ENCODE measurements at places on chromosomes 13 and 19.
A peak's percentile ranks its signal among the peaks of the same experiment; 100 is the strongest.

DNA sequence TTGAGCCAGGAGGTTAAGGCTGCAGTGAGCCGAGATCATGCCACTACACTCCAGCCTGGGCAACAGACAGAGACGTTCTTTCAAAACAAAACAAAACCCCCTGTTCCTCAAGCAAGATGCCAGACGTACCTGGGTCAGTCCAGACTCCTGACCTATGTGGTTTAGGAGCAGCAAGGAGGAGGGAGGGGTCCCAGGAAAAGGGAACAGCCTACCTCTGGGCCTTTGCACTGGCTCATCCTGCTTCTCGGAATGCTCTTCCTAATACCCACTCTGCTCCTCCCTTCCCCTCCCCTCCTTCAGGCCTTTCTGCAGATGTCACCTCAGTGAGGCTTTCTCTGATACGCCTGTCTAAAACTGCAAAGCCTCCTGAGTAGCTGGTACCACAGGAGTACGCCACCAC, 9.5 kb downstream of the RINL start:
- DNase-seq: peak; percentile 53

- DNase-seq: no peak
Measured at GRCh38 chr13:21006141-21007005, 55.0 kb downstream of the LATS2 start.

DNA sequence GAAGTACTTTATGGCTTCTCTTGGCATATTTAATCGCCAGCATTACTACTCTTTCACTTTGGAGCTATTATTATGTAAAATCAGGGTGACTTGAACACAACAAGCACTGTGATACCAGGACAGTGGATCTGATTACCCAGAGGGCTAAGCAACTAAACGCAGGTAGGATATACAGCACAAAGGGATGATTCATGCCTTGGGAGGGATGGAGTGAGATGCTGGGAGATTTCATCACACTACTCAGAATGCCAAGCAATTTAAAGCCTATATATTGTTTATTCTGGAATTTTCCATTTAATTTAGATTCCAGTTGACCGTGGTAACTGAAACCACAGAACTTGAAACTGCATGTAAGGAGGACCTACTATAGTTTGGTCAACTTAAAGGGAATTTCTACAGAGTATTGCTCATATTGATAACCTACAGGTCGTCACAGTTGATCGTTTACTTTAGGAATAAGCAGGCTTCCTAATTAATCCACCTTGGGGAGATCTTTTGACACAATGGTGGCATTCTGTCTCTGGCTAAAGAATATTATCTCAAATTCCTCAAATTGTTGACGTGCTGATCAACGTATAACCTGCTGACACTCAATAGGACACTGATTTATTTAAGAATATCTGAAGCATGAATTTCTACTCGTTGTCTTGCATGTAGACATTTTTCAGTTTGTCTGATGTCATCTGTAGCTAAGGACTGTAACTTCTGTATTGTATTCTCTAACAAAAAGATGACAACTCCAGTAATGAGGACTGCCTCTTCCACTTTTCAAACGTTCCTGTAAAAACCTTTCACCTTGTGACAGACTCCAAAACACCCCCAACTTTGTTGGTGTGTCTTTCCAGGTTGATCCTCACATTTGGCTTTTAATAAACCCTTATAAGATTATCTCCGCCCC, 254.2 kb downstream of the GPC5 start:
- no peak for DNase-seq

DNA sequence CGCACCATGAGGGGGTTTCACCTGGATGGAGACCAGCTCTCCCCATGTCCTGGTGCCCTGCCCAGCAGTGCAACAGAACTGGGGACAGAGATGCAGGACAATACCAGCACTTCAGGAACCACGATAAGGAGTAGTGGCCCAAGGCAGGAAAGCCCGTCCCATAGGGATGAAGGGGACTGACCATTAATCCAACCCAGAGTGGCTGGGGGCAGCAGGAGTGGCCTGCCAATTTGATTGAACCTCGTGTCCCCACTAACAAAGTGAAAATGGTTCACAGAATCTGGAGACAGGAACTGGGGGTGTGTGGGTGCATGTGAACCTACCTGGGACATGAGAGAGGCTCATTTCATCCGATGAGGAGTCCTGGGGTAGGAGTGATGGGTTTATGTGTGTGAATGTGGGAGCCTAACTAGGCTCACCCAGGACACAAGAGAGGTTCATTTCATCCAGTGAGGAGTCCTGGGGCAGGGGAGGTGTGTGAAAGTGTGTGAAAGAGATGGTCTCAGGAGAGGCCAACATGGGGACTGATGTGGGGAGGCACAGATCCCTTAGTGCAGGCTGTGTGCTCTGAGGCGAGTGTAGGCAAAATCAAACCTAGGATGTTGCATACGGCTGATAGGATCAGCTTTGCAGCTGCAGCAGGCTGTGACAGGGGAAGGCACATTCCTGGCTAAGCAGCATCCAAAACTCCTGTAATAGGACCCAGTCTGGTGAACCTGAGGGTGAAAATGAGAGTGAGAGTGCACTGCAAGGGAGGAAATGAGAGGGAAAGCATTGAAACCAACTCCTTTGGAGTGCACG, 98.2 kb downstream of the ZNF429 start:
- no peak for DNase-seq

GRCh38 chr13:99600318-99600717, 99.0 kb downstream of the TM9SF2 start:
- DNase-seq: peak; percentile 35

GRCh38 chr19:519449-519865, 12.1 kb upstream of the CDC34 start:
- DNase-seq: no peak

- DNase-seq: no peak
Measured at GRCh38 chr13:75749407-75749806, 113.3 kb downstream of the LMO7 start.

- no peak for DNase-seq
Measured at GRCh38 chr13:80881942-80882445, 541.1 kb upstream of the SPRY2 start.

- DNase-seq: no peak
Measured at GRCh38 chr13:46179491-46179908, 2.5 kb downstream of the LCP1 start.

- no peak for DNase-seq
Measured at GRCh38 chr13:76982061-76982460, 9.8 kb upstream of the CLN5 start.

DNA sequence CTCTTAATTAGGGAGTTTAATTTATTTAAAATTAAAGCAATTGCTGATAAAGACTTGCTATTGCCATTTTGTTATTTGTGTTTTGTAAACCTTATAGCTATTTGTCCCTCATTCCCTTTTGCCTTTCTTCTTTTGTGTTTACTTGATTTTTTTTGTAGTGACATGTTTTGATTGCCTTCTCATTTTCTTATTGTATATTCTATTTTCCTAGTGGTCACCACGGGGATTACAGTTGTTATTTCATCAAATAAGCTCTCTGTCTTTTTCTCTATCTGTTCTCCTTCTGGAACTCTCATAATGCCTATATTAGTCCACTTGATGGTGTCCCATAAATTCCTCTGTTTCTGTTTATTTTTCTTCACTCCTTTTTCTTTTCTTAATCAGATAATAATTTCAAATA, 64.4 kb upstream of the FRY start:
- no peak for DNase-seq

GRCh38 chr13:31629085-31629780, 110.1 kb upstream of the RXFP2 start:
- DNase-seq: no peak

DNA sequence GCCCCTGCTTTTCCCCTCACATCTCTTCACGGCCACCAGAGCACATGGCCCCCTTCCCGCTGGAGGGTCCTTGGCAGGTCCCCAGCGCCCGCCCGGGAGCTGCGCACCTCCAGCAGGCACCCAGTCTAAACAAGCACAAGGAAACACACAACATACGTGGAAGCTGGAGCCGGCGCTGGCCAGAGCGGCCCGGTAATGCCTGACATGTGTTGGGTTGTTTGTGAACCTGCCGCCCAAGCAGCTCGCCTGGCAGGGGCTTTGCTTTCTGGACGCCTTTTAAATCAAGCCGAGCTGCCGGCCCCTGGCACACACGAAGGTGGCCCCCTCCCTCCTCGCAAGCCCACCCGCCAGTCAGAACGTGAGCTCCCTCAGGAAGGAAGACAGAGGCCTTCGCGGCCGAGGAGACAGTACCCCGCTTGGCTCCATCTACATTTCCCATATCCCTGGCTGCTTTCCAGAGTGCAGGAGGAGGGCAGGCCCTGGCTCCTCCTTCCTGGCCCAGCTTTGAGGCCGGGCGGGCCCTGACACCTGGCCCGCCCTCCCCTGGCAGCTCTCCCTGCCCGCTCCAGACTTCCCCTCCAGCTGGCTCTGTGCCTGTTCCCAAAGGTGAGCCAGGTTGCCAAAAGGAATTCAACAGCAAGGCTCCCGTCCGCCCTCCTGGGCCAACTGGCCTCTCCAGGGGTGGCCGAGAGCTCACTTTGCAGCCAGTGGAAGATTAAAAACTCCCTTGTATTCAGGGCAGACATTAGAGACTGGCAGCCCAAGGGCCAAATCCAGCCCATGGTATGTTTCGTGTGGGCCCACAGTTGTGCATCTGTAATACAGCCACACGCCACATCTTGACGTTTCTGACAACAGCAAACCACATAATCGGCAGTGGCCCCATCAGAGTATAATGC, 28.7 kb downstream of the COMP start:
- DNase-seq: no peak

DNA sequence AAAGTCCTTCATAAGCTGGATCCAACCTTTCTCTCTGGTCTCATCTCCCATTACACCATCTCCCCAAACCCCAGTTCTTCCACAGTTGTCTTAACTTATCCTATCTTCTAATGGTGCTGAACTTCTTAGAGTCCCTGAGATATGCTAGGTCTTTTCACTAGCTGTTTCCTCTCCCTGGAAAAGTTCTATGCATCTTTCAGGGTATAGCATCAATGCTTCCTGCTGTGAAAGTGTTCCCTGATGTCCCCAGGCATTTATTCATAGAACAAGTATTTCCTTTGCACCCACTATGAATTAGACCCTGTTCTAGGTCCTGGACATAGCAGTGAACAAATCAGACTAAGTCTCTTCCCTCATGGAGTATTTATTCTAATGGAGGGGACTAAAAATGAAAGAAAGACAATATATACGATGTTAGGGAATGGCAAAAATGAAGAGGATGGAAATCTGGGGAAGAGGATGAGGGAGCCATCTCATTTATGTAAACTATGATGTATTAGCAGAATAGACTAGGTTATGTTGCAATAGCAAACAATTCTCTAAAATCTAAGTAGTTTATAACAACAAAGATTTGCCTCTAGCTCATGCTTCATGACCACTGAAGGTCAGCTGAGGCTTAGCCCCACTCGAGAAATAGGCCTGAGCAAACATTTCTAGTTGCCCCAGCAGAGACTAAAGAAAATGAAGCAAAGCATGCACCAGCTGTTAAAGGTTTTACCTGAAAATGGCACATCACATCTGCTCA, 120.0 kb downstream of the CYSLTR2 start:
- DNase-seq: no peak

Data from ELF-1 (cell line).